ENCODE measurements at places on chromosomes 6 and 20. TPM values are rescaled to one million over a fixed set of nuclear protein-coding genes. Genes with fewer than 3 reads are reported as not detected.

Gene ARHGAP40
- not detected for total RNA-seq

Gene OVOL2
- not detected for total RNA-seq

Gene GSTA2
- total RNA-seq, result not detected

Gene HFE
- total RNA-seq, result 11.1 TPM

Gene PCSK2
- total RNA-seq, result not detected

Gene GPX5
- not detected for total RNA-seq

Gene EMILIN3
- 0.30 TPM for total RNA-seq

Gene PEX3
- total RNA-seq, result 8.2 TPM

Gene PRR18
- not detected for total RNA-seq

Gene CST4
- not detected for total RNA-seq

Gene RAET1L
- not detected for total RNA-seq

Gene MUC22
- not detected for total RNA-seq

Gene LY6G5C
- 2.2 TPM for total RNA-seq

Gene C20orf202
- not detected for total RNA-seq

Gene RAET1G
- 1.8 TPM for total RNA-seq

Gene RIPPLY2
- total RNA-seq, result 0.74 TPM

Gene CRIP3
- total RNA-seq, result not detected

Gene SLC22A3
- not detected for total RNA-seq

Gene HEY2
- total RNA-seq, result not detected

Gene OR12D2
- not detected for total RNA-seq

Gene TMEM74B
- not detected for total RNA-seq

Gene PNRC1
- 32.1 TPM for total RNA-seq

Gene HMGN3
- total RNA-seq, result 63.8 TPM

Gene B3GALT4
- 4.4 TPM for total RNA-seq

Gene TREM1
- total RNA-seq, result 0.15 TPM

Gene BPI
- not detected for total RNA-seq

Gene CCN6
- total RNA-seq, result not detected

Gene SLC26A8
- not detected for total RNA-seq

Gene RAET1E
- not detected for total RNA-seq

Gene FILIP1
- 0.34 TPM for total RNA-seq

Gene LHFPL5
- not detected for total RNA-seq

Gene ECT2L
- not detected for total RNA-seq

Gene OPRM1
- total RNA-seq, result not detected

Gene POU3F2
- not detected for total RNA-seq

Gene OR2B6
- total RNA-seq, result not detected

Gene ANKEF1
- total RNA-seq, result 2.4 TPM

Gene COL9A1
- total RNA-seq, result not detected

Gene TNF
- not detected for total RNA-seq

Gene SNX21
- total RNA-seq, result 49.5 TPM

Gene BPIFA2
- total RNA-seq, result not detected

Gene AIF1
- total RNA-seq, result not detected

Gene BTNL2
- not detected for total RNA-seq

Gene WFDC12
- not detected for total RNA-seq

Gene SLC2A4RG
- total RNA-seq, result 91.0 TPM

Gene YTHDF1
- 16.2 TPM for total RNA-seq

Gene RALGAPA2
- total RNA-seq, result 6.6 TPM

Gene MCCD1
- total RNA-seq, result not detected

Gene TSPO2
- not detected for total RNA-seq

Gene TTK
- total RNA-seq, result 43.0 TPM

Gene ZSCAN23
- 1.5 TPM for total RNA-seq

Gene TCF21
- 9.8 TPM for total RNA-seq

Gene OR2J3
- not detected for total RNA-seq

Gene AKAP12
- total RNA-seq, result 43.4 TPM

Gene SEMG1
- not detected for total RNA-seq
